Activated CD4-positive, CD25-positive, alpha-beta regulatory T cell treated with anti-CD3 and anti-CD28 coated beads, Interleukin-2, amount 50 U/mL, for 72 hours (primary cell): ENCODE measurements at places on chromosomes 1 and 21.

GRCh38 chr1:205668951-205669340, 11.4 kb downstream of the SLC45A3 start:
- DNase-seq, result no peak

DNA sequence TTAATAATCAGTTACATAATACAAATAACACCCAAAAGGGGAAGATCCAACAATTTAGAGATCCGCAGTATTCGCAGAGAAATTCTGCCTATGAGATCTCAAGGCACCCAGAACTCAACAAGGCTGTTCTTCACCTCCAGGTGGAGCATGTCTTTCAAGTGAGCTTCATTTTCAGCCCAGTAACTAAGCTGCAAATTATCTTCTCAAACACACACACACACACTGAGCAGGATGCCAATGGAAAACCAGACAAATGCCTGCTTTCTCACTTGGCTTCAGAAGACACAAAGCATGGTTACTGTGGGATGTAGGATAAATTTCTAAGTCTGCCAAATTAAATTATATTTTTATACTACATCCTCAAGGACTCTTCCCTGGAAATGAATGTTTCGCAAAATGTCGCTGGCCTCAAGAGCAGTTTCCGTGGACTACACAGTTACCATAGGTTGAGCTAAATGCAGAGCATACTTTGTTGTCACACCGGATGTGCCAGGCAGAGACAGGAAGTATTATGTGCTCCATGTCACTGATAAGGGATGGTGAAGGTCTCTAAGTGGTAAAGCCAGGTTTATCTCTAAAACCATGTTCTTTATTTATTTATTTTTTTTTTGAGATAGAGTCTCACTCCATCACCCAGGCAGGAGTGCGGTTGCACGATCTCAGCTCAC, 30.3 kb downstream of the UBR4 start:
- no peak for DNase-seq

DNA sequence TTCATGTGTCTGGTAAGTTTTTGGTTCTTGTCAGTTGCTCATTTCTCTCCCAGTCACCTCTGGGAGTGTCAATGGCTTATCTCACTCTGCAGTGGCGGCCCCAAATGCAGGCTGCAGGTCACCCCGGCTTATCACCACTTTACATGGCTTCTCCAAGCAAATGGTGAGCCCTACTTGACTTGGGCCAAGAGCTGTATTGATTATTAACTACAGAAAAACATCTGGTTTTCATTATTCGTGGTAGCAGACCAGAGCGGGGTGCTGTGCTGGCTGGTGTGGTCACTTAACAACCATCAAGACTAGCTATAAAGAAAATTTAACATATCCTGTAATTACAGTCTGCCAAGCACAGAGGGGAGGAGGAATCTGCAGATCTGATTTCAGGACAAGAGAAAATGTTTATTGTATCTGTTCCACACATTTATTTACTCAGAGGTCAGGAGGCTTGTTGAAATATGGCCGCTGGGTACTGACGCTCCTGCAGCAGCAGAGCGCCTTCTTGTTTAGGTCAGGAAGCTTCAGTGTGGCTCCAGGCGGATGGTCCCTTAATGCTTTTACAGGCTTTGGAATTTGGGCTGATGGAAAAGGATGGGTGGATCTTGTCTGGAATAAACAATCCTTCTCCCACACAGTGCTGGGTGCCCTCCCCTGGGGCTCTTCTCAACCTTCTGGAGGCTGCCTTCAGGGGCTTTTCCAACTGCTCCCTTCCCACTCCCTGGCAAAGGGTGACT, 87.8 kb downstream of the HLX start:
- DNase-seq, result no peak

GRCh38 chr21:30831194-30831765, 1.7 kb upstream of the KRTAP7-1 start:
- peak; percentile 36 for DNase-seq

DNA sequence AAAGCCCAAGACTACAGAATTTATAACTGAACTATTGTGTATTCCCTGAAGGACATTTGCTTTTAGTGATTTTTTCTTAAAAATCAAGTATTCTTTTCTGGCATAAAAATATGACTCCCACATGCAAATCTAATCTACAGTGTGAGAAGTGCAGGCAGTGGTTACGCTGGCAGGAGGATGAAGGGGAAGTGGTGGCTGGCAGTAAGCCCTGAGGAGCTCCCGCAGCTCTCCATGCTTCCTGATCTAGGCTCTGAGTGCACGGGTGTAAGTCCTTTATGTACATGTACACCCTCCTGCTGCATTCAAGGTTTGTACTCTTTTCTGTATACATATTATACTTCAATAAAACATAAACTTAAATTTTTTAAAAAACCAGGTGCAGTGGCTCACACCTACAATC, 67.5 kb upstream of the PRDX6 start:
- no peak for DNase-seq

- DNase-seq, result no peak
These were observed 109.2 kb upstream of the RUNX3 start for GRCh38 chr1:25039229-25039628.

GRCh38 chr1:220369511-220369910, 97.3 kb upstream of the RAB3GAP2 start:
- no peak for DNase-seq

GRCh38 chr1:15592285-15592684, 7.4 kb upstream of the AGMAT start:
- DNase-seq, result no peak

- no peak for DNase-seq
These were observed 1252.1 kb downstream of the NCAM2 start for GRCh38 chr21:22250355-22250754.

- DNase-seq, result no peak
These were observed 182.5 kb upstream of the JUN start for GRCh38 chr1:58966103-58966916.

DNA sequence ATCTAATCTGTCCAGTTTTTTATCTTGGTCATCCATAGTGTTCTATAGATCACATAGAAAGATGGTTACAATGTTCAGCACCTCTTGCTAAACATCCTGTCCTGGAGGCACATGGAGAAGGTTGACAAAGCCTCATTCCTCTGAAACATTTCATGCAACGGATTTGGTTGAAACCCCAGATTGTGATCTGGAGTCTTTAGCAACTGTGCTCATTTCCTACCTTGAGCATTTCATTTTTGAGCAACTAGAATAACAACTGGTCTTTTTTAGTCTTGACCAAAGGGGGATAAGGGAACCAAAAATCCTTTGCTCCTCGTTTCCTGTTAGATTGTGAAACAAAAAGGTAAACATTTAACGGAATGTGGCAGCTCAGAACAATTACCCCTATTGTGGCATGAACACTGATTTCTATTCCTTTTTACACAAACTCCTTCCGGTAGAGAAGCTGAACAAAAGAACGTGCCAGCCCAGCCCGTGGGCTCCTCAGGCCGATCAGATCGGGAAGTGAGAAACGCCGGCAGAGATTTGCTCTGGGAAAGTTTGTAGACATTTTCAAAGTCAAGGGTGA, 94.7 kb upstream of the ERRFI1 start:
- DNase-seq, result no peak

GRCh38 chr1:34342334-34342733, 165.6 kb downstream of the C1orf94 start:
- DNase-seq, result no peak

- no peak for DNase-seq
These were observed 134.4 kb upstream of the EDN2 start for GRCh38 chr1:41618871-41619270.

DNA sequence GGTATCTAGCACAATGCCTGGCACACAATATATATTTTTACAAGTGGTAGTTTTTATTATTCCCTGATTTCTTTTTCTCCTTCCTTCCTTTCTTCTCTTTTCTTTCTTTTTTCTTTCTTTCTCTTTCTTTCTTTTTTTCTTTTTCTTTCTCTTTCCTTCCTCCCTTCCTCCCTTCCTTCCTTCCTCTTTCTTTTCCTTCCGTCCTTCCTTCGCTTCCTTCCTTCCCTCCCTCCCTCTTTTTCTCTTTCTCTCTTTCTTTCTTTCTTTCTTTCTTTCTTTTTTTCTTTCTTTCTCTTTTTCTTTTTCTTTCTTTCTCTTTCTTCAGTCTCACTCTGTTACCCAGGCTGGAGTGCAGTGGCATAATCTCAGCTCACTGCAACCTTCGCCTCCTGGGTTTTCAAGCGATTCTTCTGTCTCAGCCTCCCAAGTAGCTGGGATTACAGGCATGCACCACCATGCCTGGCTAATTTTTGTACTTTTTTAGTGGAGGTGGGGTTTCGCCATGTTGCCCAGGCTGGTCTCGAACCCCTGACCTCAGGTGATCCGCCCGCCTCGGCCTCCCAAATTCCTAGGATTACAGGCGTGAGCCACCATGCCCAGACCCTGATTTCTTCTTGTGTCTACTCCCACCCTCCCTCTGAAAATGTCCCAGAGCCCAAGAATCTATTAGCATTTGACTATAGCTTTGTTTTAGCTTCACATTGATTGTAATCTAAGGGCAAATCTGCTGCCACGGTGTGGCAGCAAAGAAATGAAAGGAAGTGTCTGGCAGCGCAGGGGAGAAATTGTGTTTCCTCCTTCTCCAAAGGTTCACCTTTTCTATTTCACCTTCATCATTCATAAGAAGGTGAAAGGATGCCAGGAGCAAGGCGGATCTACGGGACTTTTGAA, 19.9 kb upstream of the ABCB10 start:
- DNase-seq, result no peak

DNA sequence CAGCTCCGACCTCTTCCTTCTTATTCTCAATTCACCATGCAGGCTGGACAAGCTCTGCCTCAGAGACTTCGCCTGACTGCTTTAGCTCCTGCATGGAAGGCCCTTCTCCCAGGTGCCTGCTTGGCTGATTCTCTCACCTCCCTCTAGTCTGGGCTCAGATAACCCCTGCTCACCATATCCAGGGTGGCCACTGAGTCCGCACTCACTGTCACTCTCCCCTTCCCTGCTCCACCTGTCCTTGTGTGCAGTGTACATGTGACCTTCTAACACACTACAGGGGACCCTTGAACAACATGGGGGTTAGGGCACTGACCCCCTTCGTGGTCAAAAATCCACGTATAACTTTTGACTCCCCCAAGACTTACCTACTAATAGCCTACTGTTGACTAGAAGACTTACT, 14.4 kb upstream of the GALNT2 start:
- DNase-seq, result no peak

GRCh38 chr1:240649733-240650721, 38.1 kb upstream of the GREM2 start:
- DNase-seq, result no peak

DNA sequence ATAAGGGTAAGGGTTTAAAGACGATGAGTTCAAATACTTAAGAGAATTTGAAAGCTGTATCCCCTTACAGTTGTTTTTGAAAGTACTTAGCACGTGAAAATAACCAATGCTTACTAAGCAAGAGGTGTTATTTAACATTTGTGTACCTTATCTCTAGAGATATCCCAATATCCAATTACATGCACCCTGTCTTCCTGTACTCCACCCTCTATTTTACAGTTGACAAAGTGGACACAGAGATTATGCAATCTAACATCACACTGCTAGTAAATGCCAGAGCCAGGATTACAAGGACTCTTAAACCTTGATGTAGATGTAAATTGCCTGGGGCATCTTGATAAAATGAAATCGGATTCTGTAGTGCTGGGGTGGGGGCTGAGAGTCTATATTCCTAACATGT, 72.0 kb downstream of the GDAP2 start:
- DNase-seq, result no peak

- no peak for DNase-seq
These were observed 16.6 kb downstream of the UTP11 start for GRCh38 chr1:38029081-38029681.

- no peak for DNase-seq
These were observed 194.6 kb downstream of the ST6GALNAC3 start for GRCh38 chr1:76269155-76269554.
